HCT116 (cell line): ENCODE measurements at places on chromosomes 1 and 21.

DNA sequence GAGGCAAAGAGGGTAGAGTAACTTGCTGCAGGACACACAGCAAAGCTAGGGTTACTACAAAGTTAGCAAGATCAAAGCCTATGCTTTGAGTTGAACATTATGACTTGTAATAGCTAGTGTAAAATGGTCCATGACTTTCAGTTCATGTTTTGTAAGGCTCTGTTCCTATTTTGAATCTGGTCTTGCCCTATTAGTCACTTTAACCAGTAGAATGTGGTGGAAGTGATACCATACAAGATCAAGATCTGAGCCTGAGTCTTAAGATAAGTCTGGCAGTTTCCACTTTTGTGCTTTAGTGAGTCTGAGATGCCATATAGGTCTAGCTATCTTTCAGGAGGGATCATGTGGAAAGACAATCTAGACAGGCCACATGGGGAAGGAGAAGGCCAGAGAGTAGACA is 282.1 kb upstream of the BRINP3 start:
- no peak for DNase-seq

DNA sequence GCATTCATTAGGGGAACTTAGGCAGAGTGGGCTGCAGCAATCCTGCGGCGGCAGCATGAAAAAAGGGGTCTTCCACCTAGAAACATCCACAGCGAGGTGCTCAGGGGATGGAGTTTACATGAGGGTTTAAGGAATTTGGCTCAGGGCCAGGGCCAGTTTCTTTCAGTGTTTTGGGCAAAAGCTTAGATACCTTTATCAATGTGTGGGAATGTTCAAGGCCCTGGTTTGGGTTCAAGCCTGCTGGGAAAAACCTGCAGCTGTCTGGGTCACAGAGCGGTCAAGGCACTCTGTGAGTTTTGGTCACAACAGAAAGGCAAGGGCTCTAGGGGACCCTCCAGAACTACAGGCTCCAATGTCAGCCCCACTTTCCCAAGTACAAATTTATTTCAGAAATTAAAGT is 230.3 kb downstream of the DISC1 start:
- no peak for DNase-seq

DNA sequence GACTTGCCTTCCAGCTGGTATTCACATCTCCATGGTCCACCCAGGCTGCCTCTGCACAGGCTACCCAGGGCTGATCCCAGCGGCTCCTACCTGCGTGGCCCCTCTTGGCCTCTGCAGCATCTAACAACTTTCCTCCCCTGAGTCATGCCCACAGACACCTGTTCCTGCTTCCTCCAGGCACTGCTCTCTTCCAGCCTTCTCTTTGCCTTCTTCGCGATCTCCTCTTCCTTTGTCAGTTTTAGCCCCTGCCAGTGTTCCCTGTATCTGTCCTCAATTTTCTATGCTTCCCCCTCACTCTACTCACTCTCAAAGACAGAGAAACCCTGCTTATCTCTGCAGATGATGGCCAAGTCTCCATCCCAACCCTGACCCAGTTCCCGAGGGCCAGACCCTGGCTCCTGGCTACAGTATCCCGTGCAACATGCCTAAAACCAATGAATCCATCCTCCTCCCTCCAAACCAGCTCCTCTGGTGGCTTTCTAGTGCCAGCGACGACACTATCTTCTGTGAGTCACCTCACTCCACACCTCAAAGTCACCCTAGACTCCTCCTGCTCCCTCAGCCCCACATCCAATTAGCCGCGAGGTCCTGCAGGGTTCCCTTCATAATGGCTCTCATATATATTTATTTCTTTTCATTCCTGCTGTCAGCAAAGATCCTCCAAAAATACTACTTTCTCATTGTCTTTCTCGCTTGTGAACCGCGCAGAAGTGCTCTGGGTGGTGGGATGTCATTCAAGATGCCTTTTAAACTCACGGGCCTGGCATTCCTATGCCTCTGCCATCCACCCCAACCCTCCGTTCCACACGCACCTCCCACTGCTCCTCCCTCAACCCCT is 259.2 kb downstream of the TOMM20 start:
- no peak for DNase-seq

GRCh38 chr1:150110116-150110515 is 39.6 kb upstream of the PLEKHO1 start:
- no peak for DNase-seq
